ENCODE measurements at places on chromosomes 16 and 17. TPM values are rescaled to one million over a fixed set of nuclear protein-coding genes. Genes with fewer than 3 reads are reported as not detected.

The TEDC2 gene
- not detected for total RNA-seq

The TP53TG3F gene
- total RNA-seq = not detected

The CTRB2 gene
- 0.78 TPM for total RNA-seq

The STX1B gene
- total RNA-seq = 0.58 TPM

The MYH2 gene
- 1.0 TPM for total RNA-seq

The LRRC37A2 gene
- total RNA-seq = 11.7 TPM

The CEP131 gene
- 7.5 TPM for total RNA-seq

The ZNF597 gene
- 5.1 TPM for total RNA-seq

The NTN1 gene
- 4.1 TPM for total RNA-seq

DNA sequence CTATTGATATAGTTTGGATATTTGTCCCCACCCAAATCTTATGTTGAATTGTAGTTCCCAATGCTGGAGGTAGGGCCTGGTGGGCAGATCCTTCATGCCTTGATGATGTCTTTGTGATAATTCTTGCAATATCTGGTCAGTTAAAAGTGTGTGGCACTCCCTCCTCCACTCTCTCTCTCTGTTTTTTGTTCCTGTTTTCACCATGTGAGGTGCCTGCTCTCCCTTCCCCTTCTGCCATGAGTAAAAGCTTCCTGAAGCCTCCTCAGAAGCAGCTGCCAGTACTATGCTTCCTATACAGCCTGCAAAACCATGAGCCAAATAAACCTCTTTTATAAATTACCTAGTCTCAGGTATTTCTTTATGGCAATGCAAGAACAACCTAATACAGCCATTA lies 47.3 kb downstream of the TOM1L2 start:
- no peak overlapping the region for H3K4me3 ChIP-seq
- H3K27me3 ChIP-seq = no peaks in the 10 kb centered on the region
- DNase-seq = no peak
- H3K36me3 ChIP-seq = no peaks in the 10 kb centered on the region
- peaks cover 48% of the 10 kb centered on the region for H3K4me1 ChIP-seq
- no peak overlapping the region for H3K27ac ChIP-seq

GRCh38 chr17:9839433-9839832 lies 13.7 kb downstream of the GLP2R start:
- no peak overlapping the region for H3K4me3 ChIP-seq
- H3K27ac ChIP-seq = no peak overlapping the region
- H3K27me3 ChIP-seq = no peaks in the 10 kb centered on the region
- H3K4me1 ChIP-seq = peaks cover 11% of the 10 kb centered on the region
- DNase-seq = no peak
- no peaks in the 10 kb centered on the region for H3K36me3 ChIP-seq

DNA sequence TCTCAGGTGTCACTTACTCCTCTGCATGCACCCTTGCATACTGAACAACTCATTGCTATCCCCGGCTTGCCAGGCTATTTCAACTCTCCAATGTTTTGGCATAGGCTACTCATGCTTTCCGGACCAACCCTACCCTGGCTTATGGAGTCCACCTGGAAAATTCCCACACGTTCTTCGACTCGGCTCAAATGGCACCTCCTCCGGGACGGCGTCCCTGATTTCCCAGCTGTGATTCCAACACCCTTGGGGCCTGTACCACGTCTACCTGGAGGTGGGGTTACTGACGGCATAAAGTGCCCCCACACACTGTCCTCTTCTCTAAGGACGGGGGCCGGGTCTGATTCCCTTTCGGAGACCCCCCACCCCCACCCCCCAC lies 498 bp downstream of the SMYD4 start:
- H3K27ac ChIP-seq = peak overlapping the region; percentile 82
- H3K4me1 ChIP-seq = peaks cover 15% of the 10 kb centered on the region
- no peak for DNase-seq

GRCh38 chr16:2769675-2770056 lies 7.4 kb downstream of the ELOB start:
- no peaks in the 10 kb centered on the region for H3K27me3 ChIP-seq
- H3K4me1 ChIP-seq = no peaks in the 10 kb centered on the region
- peaks cover 97% of the 10 kb centered on the region for H3K36me3 ChIP-seq
- peak overlapping the region; percentile 26 for H3K27ac ChIP-seq
- peak; percentile 80 for DNase-seq

GRCh38 chr16:68450741-68451255 lies 2.5 kb upstream of the SMPD3 start:
- H3K27ac ChIP-seq = no peak overlapping the region
- no peak for DNase-seq
- H3K4me1 ChIP-seq = peaks cover 18% of the 10 kb centered on the region
- no peaks in the 10 kb centered on the region for H3K36me3 ChIP-seq
- H3K4me3 ChIP-seq = no peak overlapping the region
- H3K27me3 ChIP-seq = no peaks in the 10 kb centered on the region

DNA sequence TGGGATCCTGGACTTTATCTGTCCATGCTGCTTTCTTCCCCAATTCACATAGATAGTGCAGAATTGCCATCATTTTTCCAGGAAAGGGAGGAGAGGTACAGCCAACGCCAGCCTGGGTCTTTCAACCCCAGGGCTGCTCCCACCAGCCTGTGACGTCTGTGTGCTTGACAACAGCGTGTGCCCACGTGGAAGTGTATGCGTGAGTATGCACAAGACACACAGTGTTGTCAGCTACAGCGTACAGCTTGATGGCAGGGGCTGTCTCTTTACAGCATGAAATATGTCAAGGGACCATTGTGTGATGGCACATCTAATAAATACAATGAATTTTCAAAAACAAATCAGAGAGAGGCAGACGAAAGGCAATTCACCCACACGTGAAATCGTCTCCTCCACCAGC lies 62.3 kb downstream of the GSG1L start:
- H3K27me3 ChIP-seq = no peaks in the 10 kb centered on the region
- DNase-seq = no peak
- H3K4me3 ChIP-seq = no peak overlapping the region
- no peaks in the 10 kb centered on the region for H3K36me3 ChIP-seq
- H3K4me1 ChIP-seq = no peaks in the 10 kb centered on the region
- H3K27ac ChIP-seq = no peak overlapping the region

DNA sequence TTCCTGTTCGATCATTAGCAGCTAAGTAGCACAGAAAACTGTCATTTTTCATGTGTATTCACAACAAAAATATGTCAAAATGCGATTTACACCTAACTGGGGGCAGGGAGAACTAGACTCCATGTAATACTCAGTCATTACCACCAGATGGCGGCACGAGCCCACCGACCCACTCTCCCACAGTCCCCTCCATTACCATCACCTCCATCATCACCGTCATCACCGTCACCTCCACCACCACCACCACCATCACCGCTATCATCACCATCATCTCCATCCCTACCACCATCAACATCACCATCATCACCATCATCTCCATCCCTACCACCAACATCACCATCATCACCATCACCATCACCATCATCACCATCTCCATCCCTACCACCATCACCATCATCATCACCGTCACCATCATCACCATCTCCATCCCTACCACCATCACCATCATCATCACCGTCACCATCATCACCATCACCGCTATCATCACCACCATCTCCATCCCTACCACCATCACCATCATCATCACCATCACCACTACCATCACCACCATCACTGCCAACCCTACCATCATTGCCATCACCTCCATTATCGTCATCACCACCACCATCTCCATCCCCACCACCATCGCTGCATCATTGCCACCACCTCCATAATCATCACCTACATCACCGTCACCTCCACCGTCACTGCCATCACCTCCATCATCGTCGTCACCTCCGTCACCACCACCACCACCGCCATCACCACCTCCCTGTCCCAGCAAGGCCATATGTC lies 14.4 kb downstream of the NDUFAF8 start:
- no peaks in the 10 kb centered on the region for H3K27me3 ChIP-seq
- peaks cover 14% of the 10 kb centered on the region for H3K4me1 ChIP-seq
- no peak for DNase-seq
- H3K4me3 ChIP-seq = no peak overlapping the region

- no peaks in the 10 kb centered on the region for H3K36me3 ChIP-seq
- no peak overlapping the region for H3K27ac ChIP-seq
- no peak overlapping the region for H3K4me3 ChIP-seq
- DNase-seq = no peak
- no peaks in the 10 kb centered on the region for H3K27me3 ChIP-seq
Observed at GRCh38 chr17:66220079-66220835, 9.0 kb downstream of the APOH start.

DNA sequence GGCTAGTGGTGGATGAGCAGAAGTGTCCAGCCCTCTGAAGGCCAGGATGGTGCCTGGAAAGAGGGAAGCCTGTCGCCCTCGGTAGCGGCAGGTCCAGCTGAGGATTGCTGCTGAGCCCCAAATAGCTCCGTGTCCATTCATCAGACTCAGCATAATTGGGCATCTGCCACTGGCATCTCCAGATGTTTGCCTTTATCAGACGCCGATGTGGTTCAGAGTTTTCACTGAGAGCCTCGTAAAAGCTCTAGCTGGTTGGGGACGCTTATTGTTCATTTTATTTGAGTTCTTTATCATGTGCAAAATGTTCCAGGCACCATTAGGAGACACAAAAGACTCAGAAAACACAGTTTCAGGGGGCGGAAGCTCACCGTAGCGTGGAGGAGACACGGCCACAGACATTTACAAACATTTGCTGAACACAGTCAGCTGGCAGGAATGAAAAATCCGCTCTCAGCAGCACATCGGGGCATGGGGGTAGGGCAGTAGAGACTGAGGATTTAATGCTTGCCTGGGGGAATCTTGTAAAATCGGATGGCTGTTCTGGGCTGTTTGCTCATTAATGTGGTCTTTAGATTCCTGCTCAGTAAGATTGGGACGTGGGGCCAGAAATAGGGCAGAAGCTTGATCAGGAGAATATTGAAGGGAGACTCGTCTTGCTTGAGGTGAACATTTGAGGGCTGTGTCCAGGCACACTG lies 41.7 kb downstream of the SMPD3 start:
- H3K36me3 ChIP-seq = no peaks in the 10 kb centered on the region
- DNase-seq = no peak
- peaks cover 4% of the 10 kb centered on the region for H3K4me1 ChIP-seq
- no peak overlapping the region for H3K27ac ChIP-seq

DNA sequence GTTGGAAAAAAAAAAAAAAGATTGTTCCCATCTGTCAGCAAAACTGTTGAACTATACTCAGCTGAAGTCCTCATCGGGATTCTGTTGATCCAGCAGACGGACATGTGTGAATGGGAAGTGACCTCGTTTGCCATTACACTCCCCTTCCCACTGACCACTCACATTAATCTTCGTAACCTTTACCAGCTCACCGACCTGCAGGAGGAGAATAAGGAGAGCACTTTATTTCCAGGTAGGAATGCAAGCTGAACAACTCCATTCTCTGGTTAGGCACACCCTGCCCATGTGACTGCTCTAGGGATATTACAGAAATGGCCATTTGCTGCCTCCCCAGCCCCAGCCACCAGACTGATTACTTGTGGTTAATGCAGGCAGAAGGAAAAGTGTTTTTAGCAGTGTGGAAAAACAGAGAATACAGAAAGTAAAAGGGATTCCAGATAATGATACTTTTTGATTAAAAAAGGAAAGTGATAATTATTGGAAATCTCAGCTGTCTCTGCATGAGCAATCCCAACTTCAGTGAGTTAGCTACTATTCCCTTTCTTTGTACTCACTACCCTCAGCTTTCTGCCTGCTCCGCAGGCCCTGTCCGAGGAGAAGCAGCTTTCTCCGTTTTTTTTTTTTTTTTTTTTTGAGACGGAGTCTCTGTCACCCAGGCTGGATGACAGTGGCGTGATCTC lies 23.6 kb upstream of the YWHAE start:
- H3K4me3 ChIP-seq = no peak overlapping the region
- no peak for DNase-seq
- no peak overlapping the region for H3K27ac ChIP-seq
- H3K27me3 ChIP-seq = no peaks in the 10 kb centered on the region

DNA sequence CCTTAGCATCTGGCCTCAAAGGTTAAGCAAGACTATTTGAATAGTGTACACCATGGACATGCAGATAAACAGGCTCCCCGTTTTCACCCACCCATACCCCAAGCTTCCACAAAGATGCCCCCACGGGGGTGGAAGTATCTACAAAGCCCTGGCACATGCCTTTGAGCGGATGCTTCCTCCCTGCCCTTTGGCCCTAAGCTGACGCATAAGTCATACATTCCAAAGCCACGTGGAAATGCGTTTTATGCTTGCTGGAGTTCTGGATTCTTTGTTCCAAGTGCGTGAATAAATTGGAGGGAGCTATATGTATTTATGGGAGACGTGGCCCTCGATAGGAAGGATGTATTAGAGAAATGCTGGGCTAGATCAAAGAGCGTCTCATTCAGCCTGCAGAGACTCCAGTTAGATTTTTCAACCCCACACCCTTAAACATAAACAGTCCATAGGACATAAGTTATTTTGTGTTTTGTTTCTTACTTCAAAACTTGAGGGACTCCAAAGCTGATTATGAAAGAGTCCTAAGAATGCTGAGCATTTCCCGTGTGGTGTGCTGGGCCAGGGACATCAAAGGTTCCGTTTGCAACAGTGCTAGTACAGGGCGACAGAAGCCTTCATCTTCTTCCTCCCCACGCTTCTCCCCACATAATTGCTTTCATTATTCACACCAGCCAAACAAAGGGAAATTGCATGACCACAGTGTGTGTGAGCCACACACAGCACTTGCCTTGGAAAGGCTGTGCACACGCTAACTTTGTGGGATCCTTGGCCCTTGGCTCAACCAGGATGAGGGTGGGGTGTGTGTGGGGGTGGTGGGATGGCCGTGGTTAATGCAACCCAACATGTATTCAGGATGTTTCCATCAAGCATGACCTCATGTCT lies 73.6 kb downstream of the WIPI1 start:
- peaks cover 37% of the 10 kb centered on the region for H3K4me1 ChIP-seq
- no peaks in the 10 kb centered on the region for H3K36me3 ChIP-seq
- H3K4me3 ChIP-seq = no peak overlapping the region
- peak overlapping the region; percentile 75 for H3K27ac ChIP-seq
- H3K27me3 ChIP-seq = no peaks in the 10 kb centered on the region
- DNase-seq = peak; percentile 71

GRCh38 chr17:4083187-4083586 lies 59.6 kb downstream of the ZZEF1 start:
- no peak for DNase-seq
- H3K36me3 ChIP-seq = peaks cover 99% of the 10 kb centered on the region
- H3K27ac ChIP-seq = no peak overlapping the region
- peaks cover 6% of the 10 kb centered on the region for H3K4me1 ChIP-seq

GRCh38 chr16:31397701-31398100 lies 4.6 kb downstream of the ITGAD start:
- no peak overlapping the region for H3K4me3 ChIP-seq
- DNase-seq = no peak
- no peak overlapping the region for H3K27ac ChIP-seq
- no peaks in the 10 kb centered on the region for H3K4me1 ChIP-seq

DNA sequence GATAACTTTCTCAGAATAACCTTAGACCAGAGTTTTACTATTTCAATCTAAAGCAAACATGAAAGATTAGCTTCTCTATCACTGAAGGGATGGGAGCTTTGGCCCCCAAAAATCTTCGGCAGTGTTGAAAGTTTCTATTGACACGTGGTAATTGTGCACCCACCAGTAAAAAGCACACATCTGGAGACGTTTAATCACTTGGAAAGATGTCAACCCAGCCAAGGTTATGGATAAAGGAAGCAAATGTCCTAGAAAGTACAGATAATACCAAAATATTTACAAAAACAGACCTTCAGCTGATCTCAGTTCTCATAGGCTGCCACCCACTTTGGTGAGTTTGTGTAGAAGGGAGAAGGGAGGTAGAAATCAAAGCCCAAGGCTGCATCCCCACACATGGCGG lies 5.3 kb downstream of the MYCBPAP start:
- H3K36me3 ChIP-seq = no peaks in the 10 kb centered on the region
- H3K27me3 ChIP-seq = no peaks in the 10 kb centered on the region
- H3K4me3 ChIP-seq = no peak overlapping the region
- H3K4me1 ChIP-seq = no peaks in the 10 kb centered on the region
- DNase-seq = no peak

- H3K36me3 ChIP-seq = peaks cover 22% of the 10 kb centered on the region
- H3K27ac ChIP-seq = no peak overlapping the region
- no peak overlapping the region for H3K4me3 ChIP-seq
- H3K27me3 ChIP-seq = no peaks in the 10 kb centered on the region
- H3K4me1 ChIP-seq = no peaks in the 10 kb centered on the region
Observed at GRCh38 chr17:69523244-69523861, 108.9 kb downstream of the MAP2K6 start.
